ENCODE measurements at places on chromosomes 2 and 18.

DNA sequence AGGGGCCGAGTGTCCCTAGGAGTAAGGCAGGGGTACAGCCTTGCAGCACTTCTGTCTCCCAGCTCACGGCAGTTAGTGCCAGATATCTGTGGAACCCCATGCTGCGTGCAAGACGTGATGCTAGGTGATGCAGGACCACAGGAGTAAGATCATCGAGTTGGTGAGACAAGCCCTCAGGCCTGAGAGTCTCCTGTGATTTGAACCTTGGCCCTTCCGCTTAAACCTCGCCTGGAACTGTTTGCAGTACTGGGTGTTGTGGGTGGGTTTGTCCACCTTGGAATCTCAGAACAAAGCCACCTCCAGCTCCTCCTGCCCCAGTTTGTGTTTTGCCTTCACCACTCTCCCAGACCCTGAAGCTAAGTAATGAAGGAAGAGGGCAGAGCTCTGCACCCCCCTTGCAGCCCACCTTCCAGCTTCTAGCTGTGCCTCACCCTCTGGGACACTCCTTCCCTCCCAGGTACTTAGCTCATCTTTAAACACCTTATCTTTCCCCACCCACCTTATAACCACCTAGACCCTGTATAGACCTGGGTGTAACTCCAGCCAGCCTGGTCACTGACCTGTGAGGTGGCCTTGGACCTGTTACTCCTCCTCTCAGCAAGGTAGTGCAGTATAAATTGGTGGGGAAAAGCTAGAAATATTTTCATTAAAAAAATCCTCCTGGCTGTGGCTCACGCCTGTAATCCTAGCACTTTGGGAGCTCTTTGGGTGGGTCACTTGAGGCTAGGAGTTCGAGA is 6.6 kb downstream of the CNNM4 start:
- DNase-seq = no peak

DNA sequence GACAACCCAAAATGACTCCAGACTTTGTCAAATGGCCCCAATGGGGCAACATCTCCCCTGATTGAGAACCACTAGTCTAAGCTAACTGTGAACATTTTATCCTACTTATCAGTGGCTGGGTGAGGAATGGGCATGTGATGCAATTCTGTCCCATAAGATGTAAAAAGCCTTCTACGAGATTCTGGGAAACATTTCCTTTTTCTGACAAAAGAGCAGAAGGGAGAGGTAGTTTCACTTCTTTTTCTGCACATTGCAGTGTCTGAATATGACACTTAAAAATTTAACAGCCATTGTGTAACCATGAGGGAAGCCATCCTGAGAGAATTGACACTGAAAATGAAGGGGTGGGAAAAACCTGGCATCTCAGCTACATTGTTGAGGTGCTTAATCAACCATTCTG is 17.3 kb upstream of the MARCHF4 start:
- DNase-seq = no peak

DNA sequence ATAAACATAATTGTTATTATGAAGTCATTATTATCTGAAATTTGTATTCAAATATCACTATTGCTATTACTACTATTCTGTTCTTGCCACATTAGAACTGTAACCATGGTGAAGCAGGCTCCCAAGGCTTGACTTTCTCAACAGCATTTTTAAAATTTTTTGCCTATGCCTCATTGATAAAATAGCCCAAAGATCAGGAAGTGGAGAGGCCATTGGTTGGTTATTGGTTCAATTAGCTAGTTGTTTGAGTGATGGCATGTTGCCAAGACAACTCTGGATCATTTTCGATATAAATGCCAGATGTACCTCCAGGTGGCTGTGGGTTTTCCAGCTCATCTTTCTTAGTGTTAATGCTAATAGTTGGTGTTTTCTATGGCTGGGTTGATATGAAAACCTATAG is 513.5 kb downstream of the TRIB2 start:
- no peak for DNase-seq

DNA sequence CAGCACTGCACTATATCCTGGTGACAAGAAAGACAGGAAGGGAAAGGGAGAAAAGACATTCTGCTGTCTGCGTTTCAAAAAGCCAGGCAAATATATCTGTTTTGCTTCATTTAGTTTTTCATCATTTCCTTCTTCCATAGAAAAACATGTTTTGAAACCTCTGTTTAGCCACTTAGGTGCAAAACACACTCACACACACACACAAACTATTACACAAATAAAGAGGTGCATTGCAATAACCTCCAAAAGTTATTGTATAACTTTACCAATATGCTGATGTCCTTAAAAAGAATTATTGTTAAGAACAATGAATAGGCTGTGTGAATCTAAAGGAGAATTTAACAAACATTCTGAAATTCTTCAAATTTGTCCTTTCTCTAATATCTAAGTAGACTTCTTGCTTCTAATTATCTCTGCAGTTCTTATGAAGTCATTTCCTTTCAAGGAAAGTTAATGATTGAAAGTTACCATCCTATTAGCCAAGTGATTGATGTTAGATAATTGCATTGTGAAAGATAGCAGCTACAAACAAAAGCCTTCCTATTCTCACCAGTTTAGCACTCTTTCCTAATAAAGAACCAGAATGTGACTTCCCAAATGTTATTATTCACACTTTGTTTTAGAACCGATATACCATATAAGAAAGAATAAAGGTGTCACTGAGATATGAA is 516.7 kb downstream of the KCNJ3 start:
- no peak for DNase-seq

- no peak for DNase-seq
These were observed 296.8 kb upstream of the ZNF521 start for GRCh38 chr18:25648716-25649260.

GRCh38 chr18:45910405-45911023 is 56.6 kb downstream of the EPG5 start:
- peak; percentile 45 for DNase-seq

GRCh38 chr18:32175265-32175664 is 14.6 kb upstream of the MEP1B start:
- no peak for DNase-seq

DNA sequence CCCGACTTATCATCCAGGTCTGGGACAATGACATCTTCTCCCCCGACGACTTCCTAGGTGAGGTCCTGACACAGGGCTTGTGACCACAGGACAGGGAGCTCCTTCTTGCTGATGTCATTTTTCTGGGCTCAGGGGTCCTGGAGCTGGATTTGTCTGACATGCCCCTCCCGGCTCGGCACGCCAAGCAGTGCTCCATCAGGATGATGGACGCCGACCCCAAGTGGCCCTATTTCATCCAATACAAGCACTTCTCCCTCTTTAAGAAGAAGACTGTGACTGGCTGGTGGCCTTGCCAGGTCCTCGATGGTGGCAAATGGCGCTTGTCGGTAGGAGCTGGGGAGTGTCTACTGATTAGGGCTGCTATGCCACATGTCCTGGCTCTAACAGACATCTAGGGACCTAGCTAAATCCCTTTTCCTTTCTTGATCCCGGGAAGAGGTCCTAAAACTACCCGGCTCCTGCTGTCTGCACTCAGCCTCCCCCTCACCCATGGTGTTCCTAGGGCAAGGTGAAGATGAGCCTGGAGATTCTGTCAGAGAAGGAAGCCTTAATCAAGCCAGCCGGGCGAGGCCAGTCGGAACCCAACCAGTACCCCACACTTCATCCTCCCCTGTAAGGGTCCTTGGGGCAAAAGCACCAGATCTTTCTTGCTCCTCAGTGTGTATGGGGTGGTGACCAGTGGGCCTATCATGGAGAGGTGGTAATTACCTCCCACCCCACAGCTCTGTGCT is 36.7 kb downstream of the LMAN2L start:
- no peak for DNase-seq

GRCh38 chr2:132773331-132773730 is 103.3 kb upstream of the LYPD1 start:
- no peak for DNase-seq

DNA sequence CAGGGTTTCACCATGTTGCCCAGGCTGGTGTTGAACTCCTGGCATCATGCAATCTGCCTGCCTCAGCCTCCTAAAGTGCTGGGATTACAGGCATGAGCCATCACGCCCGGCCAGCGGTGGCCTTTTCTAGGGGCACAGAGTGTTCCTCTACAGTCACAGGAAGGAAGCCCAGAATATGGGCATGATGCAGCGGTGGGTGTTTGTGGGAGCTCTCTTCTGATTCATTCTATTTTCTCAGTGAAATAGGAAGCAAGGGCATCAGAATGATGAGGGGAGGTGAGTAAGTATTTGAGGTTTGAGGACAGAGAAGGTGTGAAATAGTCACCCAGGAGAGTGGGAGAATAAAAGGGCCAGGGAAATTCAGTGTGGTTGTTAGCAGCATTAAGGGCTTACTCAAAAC is 70.3 kb upstream of the PSME4 start:
- no peak for DNase-seq

DNA sequence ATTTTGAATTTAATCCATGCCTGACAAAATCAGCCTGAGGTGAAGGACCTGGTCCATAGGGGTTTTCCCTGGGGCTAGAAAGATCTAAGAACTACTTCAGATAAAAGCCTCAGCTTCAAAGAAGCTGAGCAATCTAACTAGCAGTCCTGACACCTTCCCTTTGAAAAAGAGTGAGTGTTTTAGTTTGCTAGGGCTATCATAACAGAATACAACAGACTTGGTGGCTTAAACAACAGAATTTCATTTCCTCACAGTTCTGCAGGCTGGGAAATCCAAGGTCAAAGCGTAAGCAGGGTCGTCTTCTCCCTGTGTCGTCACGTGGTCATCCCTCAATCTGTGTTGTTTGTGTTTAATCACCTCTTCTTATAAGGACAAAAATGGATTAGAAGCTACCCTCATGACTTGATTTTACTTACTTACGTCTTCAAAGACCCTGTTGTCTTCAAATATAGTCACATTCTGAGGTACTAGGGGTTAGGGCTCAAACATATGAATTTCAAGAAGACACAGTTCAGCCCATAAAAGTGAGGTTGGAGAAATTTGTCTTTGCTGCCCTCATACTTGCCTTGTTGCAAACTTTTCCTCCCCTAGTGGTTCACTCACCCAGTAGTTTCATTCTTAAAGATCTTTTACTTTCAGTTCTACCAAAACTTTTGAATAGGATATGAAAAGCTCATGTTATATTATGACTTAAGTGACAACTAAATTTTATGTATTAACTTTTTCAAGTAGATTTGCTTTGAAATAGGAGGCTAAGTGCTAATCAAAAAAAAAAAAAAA is 673.8 kb downstream of the ARHGAP15 start:
- DNase-seq = no peak

- DNase-seq = no peak
These were observed 788.4 kb upstream of the SOX11 start for GRCh38 chr2:4903656-4904348.

DNA sequence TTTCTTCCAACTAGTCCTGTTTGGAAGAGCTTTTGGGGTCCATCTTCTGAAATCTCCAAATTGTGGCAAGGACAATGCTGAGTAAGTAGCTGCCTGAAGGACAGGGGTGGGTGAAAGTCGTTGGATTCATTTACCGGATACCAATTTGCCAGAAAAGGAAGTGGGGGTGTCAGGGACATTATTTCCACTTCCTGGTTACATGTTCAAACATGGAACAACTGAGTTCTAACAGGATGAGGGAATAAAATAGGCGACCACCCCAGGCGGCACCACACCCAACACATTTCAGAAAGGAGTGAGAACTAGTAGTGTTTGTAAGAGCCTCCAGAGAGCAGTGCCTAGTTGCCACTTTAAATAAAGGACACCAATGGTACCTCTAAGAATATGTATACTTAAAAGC is 158.6 kb upstream of the SERTAD2 start:
- no peak for DNase-seq

DNA sequence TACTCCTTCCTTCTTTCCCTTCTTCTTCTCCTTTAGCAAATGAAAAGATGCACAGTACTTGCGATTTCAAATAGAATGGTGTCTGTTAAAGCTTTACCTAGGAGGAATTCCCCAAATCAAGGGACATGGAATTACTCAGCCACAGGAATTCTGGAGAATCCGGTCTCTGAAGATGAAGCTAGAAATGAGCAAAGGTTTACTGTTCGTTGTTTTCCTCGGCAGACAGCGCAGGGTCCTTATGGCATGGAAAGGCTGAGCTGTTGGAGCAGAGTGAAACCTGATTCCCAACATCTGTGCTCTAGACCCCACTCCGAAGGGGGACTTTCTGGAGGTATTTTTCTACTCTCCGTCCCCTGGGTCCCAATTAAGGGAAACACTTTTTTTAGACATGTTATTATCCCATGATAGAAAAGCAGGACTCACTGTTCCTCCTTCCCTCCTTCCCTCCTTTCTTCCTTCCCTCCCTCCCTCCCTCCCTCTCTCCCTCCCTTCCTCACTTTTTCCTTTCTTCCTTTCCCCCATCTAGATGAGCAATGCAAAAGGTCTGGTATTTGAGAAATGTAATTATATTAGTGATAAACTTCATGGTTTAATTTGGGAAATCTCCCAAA is 47.1 kb downstream of the CDCA7 start:
- no peak for DNase-seq

- no peak for DNase-seq
These were observed 103.6 kb upstream of the FZD7 start for GRCh38 chr2:201930043-201930442.

DNA sequence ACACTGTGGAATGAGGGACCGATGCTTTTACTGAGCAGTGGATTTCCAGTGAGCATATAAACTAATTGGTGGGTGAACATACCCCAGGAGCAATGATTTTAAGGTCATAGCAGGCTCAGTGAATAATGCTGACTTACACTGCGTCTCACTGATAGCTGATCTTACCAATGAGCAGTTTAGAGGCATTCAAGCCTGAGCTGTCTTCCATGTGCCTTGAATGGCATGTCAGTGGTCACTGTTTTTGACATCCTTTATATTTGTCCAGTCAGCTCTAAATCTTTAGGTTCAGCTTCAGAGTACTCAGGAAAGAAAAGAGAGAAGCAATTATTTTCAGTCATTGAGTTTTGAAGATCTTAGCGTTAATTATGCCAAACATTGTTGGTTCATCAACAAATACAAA is 88.3 kb downstream of the CAMKMT start:
- no peak for DNase-seq

DNA sequence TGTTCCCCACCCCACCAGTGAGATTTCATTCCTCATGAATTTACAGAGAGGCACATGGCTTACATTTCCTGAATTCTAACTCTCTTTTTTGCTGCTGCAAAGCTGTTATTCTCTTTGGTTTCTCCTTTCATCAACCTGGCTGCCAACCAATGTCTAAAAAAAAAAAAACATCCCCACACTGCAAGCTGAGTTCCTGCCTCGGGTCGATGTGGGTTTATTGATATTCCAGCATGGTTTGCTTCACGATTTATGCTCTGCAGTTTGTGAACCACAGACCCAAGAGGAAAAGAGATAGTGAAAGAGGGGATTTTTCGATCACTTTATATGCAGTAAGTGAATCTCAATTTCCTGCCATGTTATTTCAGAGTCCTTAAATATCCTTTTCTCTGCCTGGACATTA is 363.6 kb downstream of the LPIN1 start:
- peak; percentile 43 for DNase-seq

DNA sequence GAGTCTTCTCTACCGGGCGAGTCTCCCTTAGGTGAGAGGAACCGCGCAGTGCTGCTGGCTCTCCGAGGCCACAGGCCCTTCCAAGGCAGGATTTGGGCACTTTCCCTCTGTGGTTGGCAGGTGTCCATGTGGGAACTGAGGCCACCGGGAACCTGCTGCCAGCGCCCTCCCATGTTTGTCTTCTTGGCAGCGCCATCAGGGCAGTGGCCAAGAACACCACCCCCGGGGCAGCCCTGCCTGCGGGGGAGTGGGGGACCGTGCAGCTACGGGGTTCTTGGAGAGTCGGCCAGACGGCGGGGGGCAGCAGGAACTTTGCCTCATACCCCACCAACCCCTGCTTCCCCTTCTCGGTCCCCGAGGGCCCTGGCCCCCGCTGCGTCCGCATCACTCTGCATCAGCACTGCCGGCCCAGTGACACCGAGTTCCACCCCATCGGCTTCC is 10.0 kb downstream of the CAPN10 start:
- no peak for DNase-seq
